Caco-2 (cell line): ENCODE measurements at places on chromosomes 5 and 9. TPM values are rescaled to one million over a fixed set of nuclear protein-coding genes. Genes with fewer than 3 reads are reported as not detected.

- DNase-seq, result no peak
Measured at GRCh38 chr5:38316544-38317224, 58.3 kb downstream of the EGFLAM start.

CTXN3 gene
- not detected in 2 replicates for total RNA-seq

DNA sequence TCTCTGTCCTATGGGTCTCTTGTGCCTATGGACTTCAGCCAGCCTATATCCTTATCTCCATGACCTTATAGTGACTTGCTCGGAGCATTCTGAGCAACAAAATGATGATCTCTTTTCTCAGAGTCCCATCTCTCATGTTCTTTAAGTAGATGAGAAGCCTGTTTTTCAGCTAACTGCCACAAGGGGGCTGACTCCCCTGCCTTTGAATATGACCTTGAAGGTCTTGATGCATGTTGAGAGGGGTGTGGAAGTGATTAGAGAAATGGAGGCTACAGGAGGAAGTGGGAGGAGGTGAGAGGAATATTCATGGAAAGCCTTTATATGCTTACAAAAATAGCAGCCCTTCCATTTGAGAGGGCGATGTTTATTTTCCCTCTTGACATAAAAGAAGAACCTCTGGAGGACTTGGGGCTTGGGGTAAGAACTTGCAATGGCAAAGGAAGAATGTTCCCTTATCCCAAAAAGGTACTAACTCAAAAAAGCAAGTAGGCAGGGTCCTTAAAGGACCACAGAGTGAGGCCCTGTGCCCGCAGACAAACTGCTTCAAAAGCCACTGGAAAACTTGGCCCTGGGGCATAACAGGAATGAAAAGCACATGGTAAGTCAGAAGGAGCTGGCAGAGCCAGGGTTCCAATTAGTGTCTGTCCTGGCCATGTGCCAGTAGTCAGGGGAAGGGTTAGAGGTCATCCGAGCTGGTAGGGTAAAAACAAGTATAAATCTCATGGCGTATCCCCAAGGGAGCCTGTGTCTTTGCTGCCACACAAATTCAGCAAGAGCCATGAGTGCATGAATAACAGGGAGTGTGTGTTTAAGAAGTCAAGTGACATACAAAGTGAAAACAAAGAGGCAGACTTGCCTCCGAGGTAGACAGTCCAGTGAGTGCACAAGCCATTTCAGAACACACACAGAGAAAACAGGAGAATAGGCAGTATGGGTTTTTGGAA, 39.1 kb downstream of the FGD3 start:
- no peak for DNase-seq

- DNase-seq, result no peak
Measured at GRCh38 chr9:126230692-126231091, 95.9 kb upstream of the MVB12B start.

ACTL7B gene
- total RNA-seq, result 0.14 TPM in 1 of 2 replicates, not detected in the other

- no peak for DNase-seq
Measured at GRCh38 chr5:139692679-139693308, 44.6 kb downstream of the CXXC5 start.
